Activated CD8-positive, alpha-beta T cell treated with anti-CD3 and anti-CD28 coated beads for 36 hours (primary cell): ENCODE measurements at places on chromosomes 4 and X. TPM values are rescaled to one million over a fixed set of nuclear protein-coding genes. Genes with fewer than 3 reads are reported as not detected.

Gene USP53
- total RNA-seq: 14.4 TPM

Gene HSFX4
- not detected for total RNA-seq

GRCh38 chr4:177562859-177563258 is 120.6 kb upstream of the AGA start:
- no peak for DNase-seq

DNA sequence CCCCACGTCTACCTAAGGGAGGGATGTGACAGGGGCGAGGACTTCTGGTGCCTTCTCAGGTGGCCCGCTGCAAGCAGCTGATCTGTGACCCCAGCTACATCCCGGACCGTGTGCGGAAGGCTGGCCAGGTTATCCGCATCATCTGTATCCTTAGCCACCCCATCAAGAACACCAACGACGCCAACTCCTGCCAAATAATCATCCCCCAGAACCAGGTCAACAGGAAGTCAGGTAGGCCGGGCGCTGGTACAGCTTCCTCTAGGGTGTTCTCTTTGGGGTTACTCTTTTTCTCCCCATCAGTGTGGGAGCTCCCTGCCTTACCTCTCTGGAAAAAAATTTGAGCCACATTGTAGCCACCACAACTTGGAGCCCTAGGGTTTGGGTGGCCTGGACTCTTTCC is 2.4 kb upstream of the FAM50A start:
- DNase-seq: no peak

DNA sequence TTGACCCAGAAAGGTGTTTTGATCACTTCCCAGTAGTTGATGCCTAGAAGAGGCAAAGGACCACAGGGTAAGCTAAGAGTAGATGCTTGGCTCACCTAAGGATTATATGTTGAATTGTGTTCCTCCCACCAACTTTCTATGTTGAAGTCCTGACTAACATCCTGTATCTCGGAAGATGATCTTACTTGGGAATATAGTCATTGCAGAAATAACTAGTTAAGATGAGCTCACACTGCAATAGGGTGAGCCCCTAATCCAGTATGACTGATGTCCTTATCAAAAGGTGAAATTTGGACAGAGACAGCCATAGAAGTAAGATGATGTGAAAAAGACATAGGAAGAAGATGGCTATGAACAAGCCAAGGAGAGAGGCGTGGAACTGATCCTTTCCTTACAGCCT is 3.3 kb upstream of the HMGB2 start:
- no peak for DNase-seq
